Kidney (tissue), 22 donors: ENCODE measurements at places on chromosomes 3 and 15.

- no peak for DNase-seq
Measured at GRCh38 chr3:177425042-177425441, 227.8 kb upstream of the TBL1XR1 start.

DNA sequence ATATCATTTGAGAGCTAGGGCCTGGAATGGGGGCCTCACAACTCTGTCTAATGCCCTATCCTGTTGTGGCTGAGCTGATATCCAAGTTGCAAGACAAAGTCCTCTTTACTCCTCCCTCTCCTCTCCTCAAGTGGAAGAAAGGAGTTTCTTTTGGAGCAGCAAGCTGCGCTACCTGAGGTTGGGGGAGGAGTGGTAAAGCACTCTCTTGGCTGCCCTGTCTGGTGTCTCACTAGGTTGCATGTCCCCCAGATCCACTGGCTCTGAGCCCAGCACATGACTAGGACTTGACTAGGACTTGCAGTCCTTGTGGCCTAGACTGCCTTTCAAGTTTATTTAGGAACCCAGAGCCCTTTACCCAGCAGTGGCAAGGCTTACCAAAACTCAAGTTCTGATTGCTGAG lies 141.1 kb upstream of the SETMAR start:
- DNase-seq, result no peak

DNA sequence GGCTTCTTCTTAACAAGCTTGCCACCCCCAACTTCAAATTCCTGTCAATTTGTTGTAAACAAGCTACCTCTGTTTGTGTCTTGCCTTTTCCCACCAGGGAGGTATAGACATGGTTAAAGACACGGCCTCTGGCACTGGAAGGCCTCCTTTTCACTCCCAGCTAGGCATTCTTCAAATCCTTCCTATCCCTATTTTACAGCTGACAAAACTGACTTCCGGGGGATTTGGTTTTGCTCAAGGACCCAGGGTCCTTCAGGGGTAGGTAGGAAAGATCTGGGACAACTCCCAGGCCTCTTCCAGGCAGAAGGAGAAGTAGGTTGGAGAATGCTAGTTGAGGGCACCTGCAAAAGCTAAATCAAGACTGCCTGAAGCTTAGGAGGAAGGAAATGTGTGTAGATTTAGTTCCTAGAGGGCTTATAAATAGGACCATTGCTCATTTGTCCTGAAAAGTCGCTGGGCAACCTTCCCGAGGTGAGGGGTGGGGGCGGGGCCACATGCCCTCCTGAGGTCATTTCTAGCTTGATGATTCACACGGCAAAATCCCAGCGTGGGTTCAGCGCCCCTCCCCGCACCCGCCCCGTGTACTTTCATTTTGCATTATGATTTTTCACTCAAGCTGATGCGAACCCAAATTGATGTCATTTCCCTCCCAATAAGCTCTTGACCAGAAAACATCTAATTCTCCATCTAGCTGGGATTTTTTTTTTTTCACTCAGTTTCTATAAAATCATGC lies 365.5 kb downstream of the SHQ1 start:
- peak; percentile 60 for DNase-seq

DNA sequence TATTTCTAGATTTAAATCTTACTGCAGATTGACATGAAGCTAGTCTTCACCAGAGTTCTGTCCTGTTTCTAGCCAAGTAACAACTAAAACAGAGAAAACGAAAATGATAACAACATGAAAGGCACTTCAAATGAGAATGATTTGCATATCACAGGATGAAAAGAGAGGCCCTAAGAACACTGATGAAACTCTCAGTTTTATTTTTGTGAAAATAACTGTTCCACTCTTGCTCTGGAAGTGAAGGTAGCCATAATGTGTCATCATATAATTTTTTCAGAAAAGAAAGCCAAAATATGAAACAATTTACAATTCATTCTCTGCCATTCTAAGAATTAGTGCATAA lies 274.4 kb downstream of the ADAMTSL3 start:
- DNase-seq, result no peak

DNA sequence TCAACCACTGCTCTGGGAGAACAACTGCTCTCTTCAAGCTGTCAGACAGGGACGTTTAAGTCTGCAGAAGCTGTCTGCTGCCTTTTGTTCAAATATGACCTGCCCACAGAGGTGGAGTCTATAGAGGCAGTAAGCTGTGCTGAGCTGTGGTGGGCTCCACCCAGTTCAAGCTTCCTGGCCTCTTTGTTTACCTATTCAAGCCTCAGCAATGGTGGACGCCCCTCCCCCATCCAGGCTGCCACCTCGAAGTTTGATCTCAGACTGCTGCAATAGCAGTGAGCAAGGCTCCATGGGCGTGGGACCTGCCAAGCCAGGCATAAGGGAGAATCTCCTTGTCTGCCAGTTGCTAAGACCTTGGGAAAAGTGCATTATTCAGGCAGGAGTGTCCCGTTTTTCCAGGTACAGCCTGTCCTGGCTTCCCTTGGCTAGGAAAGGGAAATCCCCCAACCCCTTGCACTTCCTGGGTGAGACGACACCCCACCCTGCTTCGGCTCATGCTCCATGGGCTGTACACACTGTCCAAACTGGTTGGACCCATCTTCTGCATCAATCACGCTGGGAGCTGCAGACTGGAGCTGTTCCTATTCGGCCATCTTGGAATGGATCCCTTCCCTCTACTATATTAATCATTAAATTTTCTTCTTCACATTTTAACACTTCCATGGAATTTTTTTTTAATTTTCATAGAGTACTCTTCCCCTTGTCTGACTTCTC lies 167.0 kb upstream of the UBE2E2 start:
- no peak for DNase-seq

DNA sequence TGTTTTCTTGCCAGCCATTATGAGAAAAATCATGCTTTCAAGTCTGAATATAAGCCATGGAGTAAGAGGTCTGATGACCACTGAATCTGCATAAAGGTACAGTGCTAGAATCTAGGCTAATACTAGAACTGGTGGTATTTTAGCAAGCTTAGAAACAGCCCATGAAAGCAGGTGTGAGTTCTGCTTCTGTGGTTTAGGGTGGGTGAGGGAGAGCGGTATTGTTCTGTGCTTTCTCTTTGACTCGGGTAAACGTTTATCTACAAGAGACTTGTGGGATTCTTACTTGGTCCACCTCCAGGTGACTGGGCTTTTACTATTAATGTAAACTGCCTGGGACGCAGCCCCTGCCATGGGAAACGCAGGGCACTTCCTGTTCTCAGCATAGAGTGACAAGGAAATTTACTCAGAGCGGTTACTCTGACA lies 55.2 kb downstream of the PGPEP1L start:
- DNase-seq, result no peak
